Liver (tissue), 10 donors: ENCODE measurements at places on chromosomes 2 and 18.

- no peak for DNase-seq
Observed at GRCh38 chr2:172991031-172991430, 84.6 kb upstream of the MAP3K20 start.

GRCh38 chr2:31411771-31412170 is 2.8 kb downstream of the XDH start:
- no peak for DNase-seq

GRCh38 chr2:62229082-62229605 is 33.2 kb downstream of the B3GNT2 start:
- DNase-seq, result no peak

DNA sequence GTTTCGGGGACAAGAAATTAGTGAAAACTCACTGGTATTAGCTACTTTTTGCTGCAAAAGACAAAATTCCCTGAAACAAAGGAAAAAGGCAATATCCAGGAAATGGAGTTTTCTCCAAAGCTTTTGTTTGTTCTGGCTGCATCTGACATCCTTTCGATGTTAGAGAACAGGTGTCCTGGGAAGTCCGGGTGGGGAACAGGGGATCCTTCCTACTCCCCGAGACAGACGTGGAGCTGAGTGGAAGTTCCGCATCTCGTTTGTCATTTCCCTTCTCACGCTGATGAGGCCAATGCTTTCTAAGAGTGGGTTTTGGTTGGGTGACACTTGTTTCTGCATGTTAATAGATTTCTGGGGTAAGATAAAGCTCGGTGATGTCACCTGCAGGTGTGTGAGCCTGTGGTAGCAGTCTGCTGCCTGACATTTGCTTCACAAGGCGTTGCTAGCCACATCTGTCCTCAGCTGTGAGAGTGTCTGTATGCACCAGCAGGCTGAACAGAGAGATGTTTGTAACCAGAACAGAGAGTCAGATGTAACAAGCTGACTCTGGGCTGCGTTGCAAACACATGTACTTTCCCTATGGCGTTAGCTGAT is 125.9 kb downstream of the ACOXL start:
- no peak for DNase-seq

- peak; percentile 65 for DNase-seq
Observed at GRCh38 chr18:58045242-58046092, 1.4 kb downstream of the NEDD4L start.

DNA sequence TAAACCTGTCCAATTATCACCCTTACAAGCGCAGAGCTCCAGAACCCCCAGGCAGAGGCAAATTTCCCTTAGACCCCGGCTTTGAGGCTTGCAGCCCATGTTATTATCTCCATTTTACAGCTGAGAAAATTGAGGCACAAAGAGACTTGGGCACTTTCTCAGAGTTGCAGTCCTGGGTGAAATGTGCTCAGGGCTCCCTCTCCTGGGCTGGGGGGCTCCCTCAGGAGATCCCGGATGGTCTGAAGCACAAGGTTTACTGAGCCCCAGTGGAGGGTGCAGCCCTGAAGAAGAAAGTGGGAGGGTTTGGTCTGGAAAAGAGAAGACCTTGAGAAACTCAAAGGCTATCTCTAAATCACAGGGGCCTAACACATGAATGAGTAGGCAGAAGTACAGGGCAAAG is 156.6 kb downstream of the CYRIA start:
- DNase-seq, result no peak

DNA sequence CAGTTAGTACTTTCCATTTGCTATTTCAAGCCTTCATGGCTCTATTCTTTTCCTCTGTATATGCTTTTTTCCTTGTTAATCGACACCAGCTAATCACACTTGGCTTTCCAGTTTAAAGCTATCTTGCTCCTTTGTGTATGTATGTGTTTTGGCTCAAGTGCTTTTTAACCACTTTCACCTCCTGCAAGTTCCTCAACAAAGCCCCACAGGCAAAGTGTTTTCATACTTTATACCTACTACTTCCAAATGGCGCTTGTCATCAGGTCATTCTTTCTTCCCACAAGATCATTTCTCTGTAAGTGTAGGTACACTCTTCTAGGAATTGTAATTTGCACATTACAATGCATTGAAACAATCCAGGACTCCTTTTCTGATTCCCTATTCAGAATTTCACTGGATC is 64.0 kb upstream of the FIGN start:
- DNase-seq, result no peak

- no peak for DNase-seq
Observed at GRCh38 chr18:80204142-80204541, 43.2 kb downstream of the PARD6G start.

DNA sequence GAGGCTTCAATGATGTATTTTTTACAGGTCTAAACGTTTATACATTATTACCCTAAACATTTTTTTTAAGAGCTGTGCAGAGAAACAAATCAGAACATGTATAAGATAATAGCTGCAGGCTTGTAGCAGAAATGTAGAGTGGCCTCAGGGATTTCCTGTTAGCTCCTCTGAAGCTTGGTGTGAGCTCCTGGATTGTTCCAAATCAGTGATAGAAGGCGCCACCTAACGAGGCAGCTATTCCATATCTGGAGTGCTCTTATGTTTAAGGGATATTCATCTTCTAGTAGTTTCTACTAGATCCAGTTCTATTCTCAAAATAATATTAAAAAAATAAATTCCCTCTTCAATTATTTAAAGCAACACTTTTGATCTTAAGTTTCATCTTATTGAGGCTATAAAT is 93.1 kb downstream of the LRP1B start:
- no peak for DNase-seq

GRCh38 chr2:189163889-189164288 is 15.7 kb downstream of the COL5A2 start:
- no peak for DNase-seq

DNA sequence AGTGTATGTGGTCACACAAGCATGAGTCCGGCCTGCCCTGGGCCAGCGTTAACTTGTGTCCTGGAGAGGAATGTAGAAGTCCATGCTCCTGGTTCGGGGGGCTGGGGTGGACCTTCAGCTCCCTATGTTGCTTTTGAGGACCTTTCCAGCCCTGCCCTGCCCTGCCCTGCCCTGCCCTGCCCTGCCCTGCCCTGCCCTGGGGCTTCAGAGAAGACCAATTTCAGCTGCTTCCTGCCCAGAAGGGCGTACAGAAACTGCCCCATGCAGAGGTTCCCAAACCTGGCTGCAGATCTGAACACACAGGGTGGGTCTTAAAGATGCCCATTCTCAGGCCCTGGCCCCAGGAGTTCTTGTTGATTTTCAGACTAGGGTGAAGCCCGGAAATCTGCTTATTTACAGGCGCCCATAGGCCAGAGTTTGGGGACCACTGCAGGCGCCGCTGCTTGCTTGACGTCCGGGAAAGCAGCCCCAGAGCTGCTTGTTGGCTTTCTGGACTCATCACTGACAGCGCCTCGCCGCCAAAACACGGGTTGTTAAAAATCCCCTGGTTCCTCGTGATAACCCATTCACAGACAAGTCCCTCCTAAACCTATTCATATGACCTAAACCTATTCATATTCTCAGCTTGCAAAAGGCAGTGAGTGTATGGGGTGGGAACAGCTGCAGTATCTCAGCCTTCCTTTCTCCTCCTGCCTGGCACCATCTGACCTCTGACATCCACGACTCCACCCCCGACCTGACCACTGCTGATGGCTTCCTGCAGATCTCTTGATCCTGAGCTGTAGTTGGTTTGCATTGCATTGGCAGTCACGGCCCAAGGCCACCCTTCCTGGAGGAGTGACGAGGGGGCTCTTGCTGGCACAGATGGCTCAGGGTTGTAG is 198.3 kb downstream of the GLI2 start:
- no peak for DNase-seq

DNA sequence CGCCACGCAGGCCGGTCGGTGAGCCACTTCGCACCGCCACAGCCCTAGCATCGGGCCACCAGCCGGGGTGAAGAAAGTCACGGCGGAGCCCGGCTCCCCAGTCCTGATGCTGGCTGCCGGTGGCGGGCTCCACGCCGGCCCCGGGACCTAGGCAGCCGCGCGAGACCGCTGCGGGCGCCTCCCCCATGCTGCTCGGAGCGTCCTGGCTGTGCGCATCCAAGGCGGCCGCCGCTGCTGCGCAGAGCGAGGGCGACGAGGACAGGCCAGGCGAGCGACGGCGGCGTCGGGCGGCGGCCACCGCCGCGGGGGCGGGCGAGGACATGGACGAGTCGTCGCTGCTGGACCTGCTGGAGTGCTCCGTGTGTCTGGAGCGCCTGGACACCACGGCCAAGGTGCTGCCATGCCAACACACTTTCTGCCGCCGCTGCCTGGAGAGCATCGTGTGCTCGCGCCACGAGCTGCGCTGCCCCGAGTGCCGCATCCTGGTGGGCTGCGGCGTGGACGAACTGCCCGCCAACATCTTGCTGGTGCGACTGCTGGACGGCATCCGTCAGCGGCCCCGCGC is 433 bp downstream of the SH3RF3 start:
- DNase-seq, result no peak

GRCh38 chr2:228118940-228119339 is 62.5 kb downstream of the SPHKAP start:
- no peak for DNase-seq

DNA sequence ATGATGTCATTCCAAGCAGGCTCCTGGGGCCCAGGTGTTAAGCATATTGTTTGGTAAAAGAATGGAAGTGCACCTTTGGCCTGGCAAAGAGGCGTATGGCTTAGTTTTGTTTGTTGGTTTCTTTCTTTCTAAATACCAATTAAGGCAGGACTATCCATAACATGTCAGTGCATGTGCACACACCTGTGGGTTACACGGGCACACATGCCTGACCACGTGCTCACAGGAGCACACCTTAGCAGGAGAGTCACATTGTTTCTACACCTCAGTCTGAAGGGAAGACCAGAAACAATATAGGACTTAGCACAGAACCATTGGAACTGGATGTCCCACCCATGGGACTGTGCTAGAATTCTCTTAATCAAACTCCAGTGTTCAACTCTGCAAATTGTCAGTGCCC is 127.8 kb downstream of the FBXO15 start:
- DNase-seq, result no peak

- peak; percentile 50 for DNase-seq
Observed at GRCh38 chr2:86035883-86036668, 69.6 kb downstream of the POLR1A start.

- no peak for DNase-seq
Observed at GRCh38 chr2:64978514-64979268, 10.5 kb upstream of the SLC1A4 start.

- DNase-seq, result no peak
Observed at GRCh38 chr18:24913507-24914170, 438.3 kb downstream of the ZNF521 start.

DNA sequence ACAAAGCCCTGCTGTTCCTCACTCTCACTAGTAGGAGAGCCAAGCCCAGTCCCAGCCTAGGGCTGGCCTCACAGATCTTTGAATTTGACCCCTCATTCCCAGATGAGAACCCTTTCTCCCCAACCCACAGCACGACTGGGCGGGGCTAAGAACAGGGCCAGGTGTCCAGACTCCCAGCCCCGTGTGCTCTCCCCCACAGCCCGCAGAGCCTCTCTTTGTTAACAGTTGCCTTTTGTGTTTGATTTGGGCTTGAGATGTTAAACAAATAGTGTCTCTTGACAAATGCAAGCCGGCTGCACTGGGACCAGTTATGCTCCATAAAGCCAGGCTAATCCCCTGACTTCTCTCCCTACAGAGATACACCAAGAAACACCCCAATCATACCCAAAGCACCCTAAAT is 4.7 kb upstream of the KCNK3 start:
- DNase-seq, result no peak

DNA sequence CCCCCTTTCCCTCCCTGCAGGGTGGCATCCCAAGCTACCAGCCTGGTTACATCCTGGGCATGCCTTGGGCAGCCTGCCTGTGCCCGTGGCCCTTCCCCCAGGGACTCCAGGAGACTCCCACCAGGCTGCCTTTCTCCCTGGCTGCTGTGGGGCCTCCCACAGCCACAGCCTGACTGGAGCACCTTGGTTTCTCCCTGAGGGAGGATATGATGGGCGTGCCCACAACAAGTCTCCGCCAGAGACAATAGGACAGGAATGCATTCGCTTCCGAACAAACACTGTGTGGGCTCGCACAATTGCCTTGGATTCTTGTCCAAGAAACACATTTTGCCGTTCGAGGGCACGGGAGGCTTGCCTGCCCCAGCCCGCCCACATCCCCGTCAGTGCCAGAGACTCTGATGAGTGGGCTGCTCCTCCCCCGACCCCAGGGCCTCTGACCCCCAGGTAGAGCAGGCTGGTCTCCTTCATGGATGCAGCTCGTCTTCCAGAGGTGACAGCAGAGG is 102.1 kb downstream of the SMAD7 start:
- DNase-seq, result no peak

- no peak for DNase-seq
Observed at GRCh38 chr18:75240433-75240832, 29.8 kb downstream of the TSHZ1 start.

- no peak for DNase-seq
Observed at GRCh38 chr2:17912266-17912691, 33.8 kb downstream of the KCNS3 start.

DNA sequence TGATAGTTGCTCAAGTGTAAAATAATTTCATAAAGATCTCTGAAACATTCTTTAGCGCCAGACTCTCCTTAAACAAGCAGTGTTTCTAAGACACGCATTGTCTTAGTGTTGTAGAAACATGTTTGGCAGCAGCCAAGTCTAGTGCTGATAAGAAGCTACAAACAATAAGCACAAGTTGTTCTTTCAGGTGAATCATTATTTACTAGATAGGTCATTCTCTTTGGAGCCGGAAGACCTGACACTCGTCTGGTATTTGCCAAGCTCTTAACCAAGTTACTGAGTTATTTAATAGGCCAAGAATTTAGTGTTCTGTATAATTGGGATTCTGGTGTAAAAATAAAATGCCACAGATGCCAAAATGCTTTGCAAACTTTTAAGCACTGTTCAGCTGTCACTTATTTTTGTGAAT is 852.1 kb downstream of the CPS1 start:
- DNase-seq, result no peak

DNA sequence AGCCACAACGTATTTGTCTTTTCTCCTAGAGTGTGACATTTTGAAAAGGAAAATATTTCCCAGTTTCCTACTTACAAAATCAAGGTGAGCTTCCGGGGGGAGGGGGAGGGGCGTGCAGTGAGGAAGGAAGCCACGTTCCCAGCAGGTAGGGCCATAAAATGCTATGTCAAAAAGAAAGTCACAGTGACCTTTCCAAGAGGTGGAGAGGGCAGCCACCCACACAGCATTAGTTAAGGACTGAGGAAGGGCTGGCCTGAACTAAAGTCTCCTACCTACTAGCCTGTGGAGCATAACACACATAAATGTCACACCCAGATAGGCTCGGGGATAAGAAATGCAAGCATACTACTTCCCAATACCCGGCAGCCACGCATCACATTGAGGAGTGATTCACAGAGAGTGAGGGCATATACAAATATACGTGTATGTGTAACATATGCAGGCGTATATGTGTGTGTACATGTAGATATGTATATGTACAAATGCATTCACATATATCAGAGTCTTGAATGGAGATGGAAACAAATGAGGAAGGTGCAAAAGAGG is 191.1 kb downstream of the STK39 start:
- DNase-seq, result no peak

DNA sequence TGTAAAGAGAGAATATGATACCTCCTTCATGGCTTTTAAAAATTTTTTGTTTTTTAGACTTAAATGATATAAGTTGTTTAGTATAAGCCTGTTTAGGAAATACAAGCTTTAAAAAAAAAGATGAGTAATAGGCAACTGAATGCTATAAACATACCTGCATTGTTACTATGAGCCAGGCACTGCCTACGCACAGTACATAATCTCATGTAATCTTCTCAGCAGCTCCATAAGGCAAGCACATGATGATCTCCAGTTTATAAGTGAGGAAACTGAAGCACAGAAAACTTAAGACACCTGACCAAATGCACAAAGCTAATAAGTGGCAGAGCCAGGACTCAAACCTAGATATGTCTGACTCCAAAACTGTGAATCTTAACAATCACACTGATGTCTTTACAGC is 156.3 kb upstream of the SLC1A4 start:
- no peak for DNase-seq

- DNase-seq, result no peak
Observed at GRCh38 chr2:95060446-95061118, 35.1 kb downstream of the MAL start.
